Anterior cingulate cortex (tissue), 58 donors: ENCODE measurements at places on chromosomes 2 and 18.

- DNase-seq, result no peak
Measured at GRCh38 chr2:103218516-103218915, 456.7 kb downstream of the TMEM182 start.

GRCh38 chr2:66472225-66472843 lies 37.4 kb downstream of the MEIS1 start:
- no peak for DNase-seq

- no peak for DNase-seq
Measured at GRCh38 chr2:116769514-116769913, 1045.0 kb upstream of the DDX18 start.

DNA sequence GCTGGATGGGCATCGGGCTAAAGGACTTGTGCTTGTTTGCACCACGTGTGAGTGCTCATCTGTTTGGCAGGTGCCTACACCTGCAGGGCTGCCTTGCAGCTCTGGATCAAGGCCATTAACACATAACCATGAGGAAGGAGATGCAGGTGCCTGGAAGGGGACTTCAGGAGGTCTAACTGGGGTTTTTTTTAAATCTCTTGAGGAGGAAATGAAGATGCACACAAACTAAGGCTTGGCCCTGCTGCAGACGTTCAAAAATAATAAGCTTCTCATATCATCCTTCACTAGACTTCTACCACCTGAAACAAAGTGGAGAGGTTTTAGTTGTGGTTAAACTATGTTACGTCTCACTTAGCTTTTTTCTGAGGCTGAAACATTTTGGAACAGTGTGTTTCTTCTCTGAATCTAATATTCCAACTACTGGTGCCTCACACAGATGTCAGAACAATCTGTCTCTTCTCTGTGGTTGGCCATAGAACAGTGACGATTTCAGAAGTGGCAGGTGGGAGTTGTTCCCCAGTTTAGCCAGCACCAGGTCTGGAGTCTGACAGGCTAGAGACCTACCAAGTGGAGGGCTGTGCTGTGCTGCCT lies 36.5 kb downstream of the BCL2L11 start:
- DNase-seq, result no peak

GRCh38 chr2:20649976-20650375 lies 922 bp downstream of the HS1BP3 start:
- no peak for DNase-seq

DNA sequence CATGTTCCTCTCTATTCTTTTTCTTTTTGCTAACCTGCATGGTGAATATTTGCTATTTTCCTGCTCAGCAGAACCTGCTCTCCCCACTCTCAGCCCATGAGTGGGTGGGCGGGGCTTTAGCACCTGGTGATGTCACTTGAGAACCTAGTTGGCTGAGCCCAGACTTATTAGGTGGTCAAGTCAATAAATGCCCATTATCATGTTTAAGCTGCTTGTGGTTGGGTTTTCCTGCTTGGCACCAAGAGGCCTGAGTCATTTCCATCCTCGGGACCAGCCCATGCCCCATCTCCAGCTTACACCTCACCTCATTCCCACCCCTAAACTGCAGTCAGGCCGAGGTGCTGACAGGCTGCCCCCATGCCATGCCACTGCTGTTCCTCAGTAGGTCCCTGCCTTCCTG lies 226.6 kb downstream of the ANKRD30B start:
- no peak for DNase-seq

DNA sequence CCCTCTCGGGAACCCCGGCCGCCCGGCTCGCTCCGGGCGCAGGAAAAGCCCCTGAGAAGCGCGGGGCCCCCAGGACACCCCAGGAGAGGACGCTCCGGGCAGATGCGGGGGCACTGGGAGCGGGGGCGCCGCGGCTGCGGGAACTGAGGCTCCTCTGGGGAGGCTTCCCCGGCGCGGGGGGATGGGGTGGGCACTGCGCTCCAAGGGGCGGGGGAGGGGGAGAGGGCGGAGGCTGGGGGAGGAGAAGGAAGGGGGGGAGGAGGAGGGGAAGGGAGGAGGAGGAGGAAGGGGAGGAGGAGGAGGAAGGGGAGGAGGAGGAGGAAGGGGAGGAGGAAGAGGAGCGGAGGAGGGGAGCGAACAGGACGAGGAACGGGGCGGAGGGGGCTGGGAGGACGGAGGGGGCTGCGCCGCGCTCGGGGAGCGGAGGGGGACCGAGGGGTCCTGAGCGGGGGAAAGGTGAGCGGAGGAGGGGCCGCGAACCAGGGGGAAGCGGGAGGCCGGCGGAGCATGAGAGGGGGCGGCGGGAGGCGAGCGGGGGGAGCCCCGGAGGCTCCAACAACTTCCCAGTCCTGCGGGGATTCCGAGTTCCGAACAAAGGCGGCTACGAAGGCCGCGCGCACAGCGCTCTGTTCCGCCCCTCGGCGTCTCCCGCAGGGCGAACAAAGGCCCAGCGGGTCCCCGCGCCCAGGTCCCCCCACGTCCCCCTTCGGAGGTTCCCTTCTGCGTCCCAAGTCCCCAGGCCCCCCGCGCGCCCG lies 742 bp downstream of the PXDN start:
- DNase-seq, result no peak

- DNase-seq, result no peak
Measured at GRCh38 chr2:3168230-3168891, 209.3 kb downstream of the EIPR1 start.

- no peak for DNase-seq
Measured at GRCh38 chr18:22489704-22490103, 72.0 kb upstream of the CTAGE1 start.
